CD8-positive, alpha-beta memory T cell (primary cell): ENCODE measurements at places on chromosomes 12 and 14. TPM values are rescaled to one million over a fixed set of nuclear protein-coding genes. Genes with fewer than 3 reads are reported as not detected.

NRIP2 gene
- polyA plus RNA-seq: 0.82 TPM

- no peak for DNase-seq
Observed at GRCh38 chr12:44285321-44285960, 449.6 kb downstream of the TMEM117 start.

GPR137C gene
- polyA plus RNA-seq: not detected

IFI27 gene
- 5.5 TPM for polyA plus RNA-seq

KRT81 gene
- polyA plus RNA-seq: not detected

- no peak for DNase-seq
Observed at GRCh38 chr12:123062681-123063486, 82.4 kb downstream of the ARL6IP4 start.

DNA sequence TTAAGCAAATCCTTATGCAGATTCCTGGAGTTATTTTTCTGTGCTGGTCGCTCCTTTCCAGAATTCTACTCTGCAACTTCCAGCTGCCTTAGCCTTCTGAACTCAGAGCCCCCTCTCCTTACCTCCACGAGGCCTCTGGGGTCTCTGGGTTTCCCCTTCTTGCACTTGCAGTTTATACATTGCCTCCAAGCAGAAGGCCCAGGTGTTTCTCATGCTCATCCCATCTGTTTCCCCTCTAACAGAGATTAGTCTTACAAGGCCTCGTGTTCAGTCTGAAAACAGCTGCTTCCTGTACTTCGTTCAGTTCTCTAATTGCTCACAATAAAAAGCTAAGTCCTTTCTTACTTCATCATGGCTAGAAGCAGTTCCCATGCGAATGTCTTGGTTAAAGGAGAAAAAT is 134.4 kb upstream of the FGD4 start:
- no peak for DNase-seq

DNA sequence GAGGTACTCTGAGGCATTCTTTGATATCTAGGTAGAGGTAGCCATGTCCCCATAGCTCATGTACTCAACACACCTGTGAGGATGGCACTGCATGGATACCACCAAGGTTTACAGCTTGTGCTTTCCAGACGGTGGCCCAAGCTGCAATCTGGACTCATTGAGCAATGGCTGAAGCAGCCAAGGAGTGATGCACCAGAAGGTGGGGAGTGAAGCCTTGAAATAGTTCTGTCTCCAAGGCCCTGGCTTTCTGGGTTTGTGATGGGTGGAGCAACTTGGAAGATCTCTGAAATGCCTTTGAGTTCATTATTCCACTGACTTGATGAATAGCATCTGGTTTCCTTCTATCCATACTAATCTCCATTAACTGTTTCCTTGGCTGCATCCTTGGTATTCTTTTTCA is 290.0 kb upstream of the NOVA1 start:
- no peak for DNase-seq

GRCh38 chr12:100141666-100141997 is 1.0 kb downstream of the BLTP3B start:
- DNase-seq: no peak

GRCh38 chr12:50615907-50616296 is 111.1 kb downstream of the DIP2B start:
- DNase-seq: no peak

PAPLN gene
- 0.23 TPM for polyA plus RNA-seq

DNA sequence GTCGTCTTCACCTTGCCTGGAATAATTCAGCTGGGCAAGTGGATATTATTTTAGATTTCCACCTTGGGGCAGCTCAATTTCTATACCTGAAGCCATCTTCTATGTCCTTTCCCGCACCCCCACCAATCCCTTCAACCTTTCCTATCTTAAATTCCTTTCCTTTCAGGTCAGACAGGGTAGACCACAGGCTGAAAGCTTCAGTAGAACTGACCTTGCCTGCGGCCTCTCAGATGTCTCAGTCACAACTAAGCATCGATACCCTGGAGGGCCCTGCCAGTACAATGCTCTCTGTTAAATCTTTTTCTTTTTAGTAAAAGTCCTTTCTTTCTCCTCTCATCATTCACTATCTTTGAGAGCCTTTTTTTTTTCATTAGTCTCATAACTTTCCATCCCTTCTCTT is 38.9 kb downstream of the SLC2A14 start:
- no peak for DNase-seq

DNA sequence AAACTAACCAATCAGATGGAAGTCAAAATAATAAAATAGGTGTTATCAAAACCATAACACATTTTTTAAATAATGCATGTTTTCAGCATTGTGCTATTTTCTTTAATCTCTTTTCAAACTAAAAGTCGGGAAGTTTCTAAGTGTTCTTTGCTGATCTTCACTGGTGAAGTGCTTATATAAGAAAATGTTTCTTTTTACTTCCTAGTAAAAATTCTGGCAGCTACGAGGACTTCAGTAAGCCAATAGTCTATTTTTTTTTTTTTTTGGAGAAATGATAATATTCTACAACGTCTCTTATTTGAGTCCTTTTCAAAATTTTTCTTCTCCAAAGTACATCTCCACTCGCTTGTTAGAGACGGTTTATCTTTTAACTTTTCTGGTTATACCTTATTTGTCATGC is 448.0 kb downstream of the SLC6A15 start:
- DNase-seq: no peak

GRCh38 chr12:110577864-110578693 is 5.0 kb downstream of the PPTC7 start:
- DNase-seq: peak; percentile 37

EML5 gene
- polyA plus RNA-seq: 0.86 TPM

ABHD4 gene
- polyA plus RNA-seq: 13.7 TPM

DNA sequence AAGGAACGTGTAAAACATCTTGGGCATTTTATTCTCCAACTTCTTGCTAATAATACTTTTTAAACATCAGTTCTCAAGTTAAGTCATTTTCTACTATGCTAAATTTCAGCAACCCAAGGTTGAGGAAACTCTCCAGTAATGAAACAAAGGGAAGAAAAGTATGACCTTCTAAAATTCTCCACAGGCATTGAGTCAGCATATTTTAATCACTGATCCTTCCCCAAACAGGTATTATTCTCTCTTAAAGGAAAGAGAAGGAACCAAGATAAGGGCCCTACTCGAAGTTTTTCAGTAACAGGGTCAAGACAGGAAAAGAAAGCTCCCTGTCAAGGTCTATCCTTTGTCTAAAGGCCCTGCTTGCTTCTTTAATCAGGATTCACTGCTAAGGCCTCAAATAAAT is 3.0 kb downstream of the KICS2 start:
- DNase-seq: no peak

TMCC3 gene
- 0.41 TPM for polyA plus RNA-seq

- DNase-seq: no peak
Observed at GRCh38 chr14:22255017-22255950, 333.7 kb downstream of the DAD1 start.

DNA sequence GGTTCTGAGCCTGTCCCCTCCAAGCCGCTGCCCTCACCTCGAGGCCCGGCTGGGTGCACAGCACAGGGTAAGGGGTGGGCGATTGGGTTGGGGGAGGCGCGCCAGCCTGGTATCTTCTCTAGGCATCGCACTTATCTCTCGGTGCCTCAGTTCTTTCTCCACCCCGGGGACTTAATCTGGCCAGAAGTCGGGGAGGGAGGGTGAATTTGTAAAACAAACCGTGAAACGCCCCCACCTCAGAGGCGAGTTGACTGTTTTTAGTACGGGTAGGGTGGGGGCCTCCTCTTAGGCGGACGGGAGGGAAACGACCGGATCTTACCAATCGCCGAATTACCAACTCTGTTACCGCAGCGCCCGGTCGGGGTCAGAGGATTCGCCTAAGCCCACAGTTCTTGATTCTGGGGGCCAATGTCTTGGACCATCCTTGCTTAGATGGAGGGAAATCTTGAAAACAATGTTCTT is 1.4 kb upstream of the TBX3 start:
- DNase-seq: no peak

KCNH3 gene
- 1.4 TPM for polyA plus RNA-seq

GRCh38 chr12:122499991-122500684 is 594 bp downstream of the ZCCHC8 start:
- peak; percentile 23 for DNase-seq
